Stimulated activated CD4-positive, alpha-beta T cell treated with anti-CD3 and anti-CD28 coated beads, TNF-alpha, amount 100 ng/mL, for 1 hour (primary cell): ENCODE measurements at places on chromosomes 6 and 20.

- DNase-seq, result no peak
Measured at GRCh38 chr6:15736297-15736696, 73.5 kb upstream of the DTNBP1 start.

DNA sequence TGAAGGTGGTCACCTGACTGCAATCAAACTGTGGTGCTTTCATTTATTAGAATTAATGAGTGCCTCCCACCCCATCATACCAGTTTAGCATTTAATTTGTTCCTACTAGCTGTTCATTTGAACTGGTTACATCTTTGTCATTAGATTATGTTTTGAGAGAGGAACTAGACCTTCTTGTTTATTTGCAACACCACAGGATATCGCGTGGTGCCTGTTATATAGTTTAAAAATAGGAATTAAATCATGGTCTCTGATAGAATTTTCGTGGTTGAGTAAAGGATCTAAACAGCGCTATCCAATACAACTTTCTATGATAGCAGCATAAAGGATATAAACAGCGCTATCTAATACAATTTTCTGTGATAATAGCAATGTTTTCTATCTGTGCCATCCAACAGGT, 2.8 kb downstream of the RPRD1B start:
- DNase-seq, result no peak

DNA sequence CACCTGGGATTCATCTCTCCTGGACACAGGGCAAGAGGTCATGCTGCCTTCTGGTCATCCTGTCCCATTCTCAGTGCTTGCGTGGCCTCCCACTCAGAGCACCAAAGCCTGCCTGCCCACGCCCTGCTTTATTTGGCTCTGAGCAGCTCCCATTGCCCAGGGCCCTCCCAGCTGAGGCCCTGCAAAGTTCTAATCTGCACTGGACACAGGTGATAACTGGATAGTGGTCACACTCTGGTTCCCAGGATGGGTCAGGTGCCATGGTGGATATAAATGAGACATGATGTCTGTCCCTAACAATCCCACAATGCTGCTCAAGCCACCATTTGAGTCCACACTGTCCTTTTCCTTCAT, 39.5 kb downstream of the CPXM1 start:
- DNase-seq, result no peak

- no peak for DNase-seq
Measured at GRCh38 chr6:143607974-143608373, 69.8 kb upstream of the PHACTR2 start.

DNA sequence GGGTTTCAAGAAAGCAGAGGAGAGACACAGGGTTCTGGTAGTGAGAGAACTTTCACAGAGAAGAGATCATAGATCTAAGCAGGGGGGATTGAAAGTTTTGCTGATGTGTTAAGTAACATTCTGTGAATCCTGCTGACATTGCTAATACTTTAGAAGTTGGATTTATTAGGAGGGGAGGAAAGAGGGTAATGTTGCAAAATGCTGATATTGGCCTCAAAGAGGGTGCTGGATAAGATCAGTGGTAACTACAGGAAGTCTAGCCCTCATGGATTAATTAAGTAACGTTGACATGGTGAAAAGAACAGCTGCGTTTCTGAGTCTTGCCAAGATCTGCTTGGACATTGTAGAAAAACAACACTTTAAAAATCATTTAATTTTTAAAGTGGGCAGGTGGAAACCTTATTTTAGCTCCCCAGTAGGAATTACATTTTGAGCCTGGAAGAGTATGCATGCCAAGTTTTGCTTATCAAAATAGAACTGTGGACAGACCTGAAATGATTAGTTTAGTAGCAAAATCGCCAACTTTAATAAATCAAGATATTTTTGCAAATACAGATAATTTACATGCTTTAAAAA, 606.0 kb upstream of the HTR1E start:
- no peak for DNase-seq

- no peak for DNase-seq
Measured at GRCh38 chr6:36141091-36141490, 10.8 kb downstream of the MAPK13 start.

- no peak for DNase-seq
Measured at GRCh38 chr6:20833881-20834515, 299.7 kb downstream of the CDKAL1 start.

DNA sequence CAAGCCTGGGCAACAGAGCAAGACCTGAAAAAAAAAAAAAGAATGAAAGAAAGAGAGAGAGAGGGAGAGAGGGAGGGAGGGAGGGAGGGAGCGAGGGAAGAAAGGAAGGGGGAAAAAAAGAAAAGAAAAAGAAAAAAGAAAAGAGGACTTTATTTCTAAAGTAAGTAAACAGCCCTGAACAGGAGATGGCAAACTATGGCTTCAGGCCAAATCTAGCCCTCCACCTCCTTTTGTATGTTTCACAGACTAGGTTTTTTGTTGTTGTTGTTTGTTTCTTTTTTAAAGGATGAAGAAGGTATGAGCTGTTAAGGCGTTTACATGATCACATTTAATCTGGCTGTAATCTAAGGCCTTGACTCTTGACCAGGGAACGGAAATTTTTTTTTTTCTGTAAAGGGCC, 711.1 kb upstream of the NRSN1 start:
- no peak for DNase-seq

DNA sequence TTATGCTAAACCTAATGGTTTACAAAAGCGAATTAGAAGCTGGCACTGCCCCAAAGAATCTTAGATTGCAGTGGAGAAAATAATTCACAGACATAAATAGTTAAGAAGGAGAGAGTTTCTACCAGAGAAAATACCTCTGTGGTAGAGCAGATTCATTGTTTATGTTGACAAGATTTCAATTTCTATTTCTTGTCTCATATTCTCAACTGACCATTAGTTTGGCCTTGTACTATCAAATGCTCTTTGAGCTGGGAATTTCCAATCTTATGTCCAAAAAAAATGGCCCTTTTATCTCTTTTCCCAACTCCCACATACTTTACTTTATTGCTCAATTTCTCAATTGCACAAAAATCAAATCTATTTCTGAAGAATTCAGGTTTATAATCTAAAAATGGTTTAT, 804.1 kb upstream of the CITED2 start:
- no peak for DNase-seq

- DNase-seq, result peak; percentile 59
Measured at GRCh38 chr20:63520934-63521601, 503 bp downstream of the PPDPF start.

- no peak for DNase-seq
Measured at GRCh38 chr6:91132461-91132860, 545.6 kb upstream of the MAP3K7 start.
